Natural killer cell (primary cell): ENCODE measurements at places on chromosomes 2 and 18.

DNA sequence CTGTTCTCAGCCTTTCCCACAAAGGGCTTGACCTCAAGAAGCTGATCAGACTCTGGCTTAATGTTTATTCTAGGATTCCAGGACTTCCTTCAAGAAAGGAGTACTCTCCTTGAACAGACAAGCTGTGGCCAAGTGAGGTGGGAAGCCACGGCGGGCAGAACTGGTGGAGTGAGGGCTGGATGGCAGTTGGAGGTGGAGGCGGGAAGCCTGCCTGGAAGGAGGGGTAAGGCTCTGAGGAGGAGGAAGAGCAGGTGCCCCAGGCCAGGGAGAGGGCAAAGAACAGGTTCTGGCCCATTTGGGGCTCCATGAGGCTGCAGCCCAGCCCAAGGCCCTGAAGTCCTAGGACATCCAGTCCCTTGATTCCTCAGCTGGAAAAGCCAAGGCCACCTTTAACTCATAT lies 143.9 kb downstream of the CYP26B1 start:
- H3K36me3 ChIP-seq: no peaks in the 10 kb centered on the region
- H3K4me1 ChIP-seq: no peaks in the 10 kb centered on the region

GRCh38 chr18:32389858-32390257 lies 80.8 kb downstream of the GAREM1 start:
- no peaks in the 10 kb centered on the region for H3K4me1 ChIP-seq
- no peak overlapping the region for H3K27ac ChIP-seq

DNA sequence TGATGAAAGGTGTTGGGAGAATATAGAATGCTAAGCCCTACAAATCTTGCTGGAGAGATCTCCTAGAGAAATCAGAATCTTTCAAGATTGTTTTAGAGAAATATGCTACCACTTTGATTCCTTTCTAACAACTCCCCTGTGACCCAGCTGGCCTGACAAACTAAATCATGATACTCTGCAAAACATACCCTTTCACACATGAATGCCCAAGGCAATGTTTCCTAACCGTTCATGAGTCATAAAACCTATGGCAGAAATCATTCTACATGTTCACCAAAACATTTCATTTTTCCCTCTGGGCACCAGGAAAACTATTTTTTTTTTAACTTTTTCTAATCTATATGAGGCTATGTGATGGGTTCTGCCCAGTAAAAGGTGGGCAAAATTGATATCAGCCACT lies 77.8 kb upstream of the SETBP1 start:
- H3K4me1 ChIP-seq: no peaks in the 10 kb centered on the region
- H3K36me3 ChIP-seq: no peaks in the 10 kb centered on the region
- no peak for DNase-seq
- H3K27me3 ChIP-seq: no peaks in the 10 kb centered on the region
- no peak overlapping the region for H3K27ac ChIP-seq
- H3K4me3 ChIP-seq: no peak overlapping the region

GRCh38 chr18:60060026-60060425 lies 160.2 kb downstream of the PMAIP1 start:
- no peak overlapping the region for H3K4me3 ChIP-seq
- no peak overlapping the region for H3K27ac ChIP-seq
- no peaks in the 10 kb centered on the region for H3K36me3 ChIP-seq
- no peaks in the 10 kb centered on the region for H3K4me1 ChIP-seq

DNA sequence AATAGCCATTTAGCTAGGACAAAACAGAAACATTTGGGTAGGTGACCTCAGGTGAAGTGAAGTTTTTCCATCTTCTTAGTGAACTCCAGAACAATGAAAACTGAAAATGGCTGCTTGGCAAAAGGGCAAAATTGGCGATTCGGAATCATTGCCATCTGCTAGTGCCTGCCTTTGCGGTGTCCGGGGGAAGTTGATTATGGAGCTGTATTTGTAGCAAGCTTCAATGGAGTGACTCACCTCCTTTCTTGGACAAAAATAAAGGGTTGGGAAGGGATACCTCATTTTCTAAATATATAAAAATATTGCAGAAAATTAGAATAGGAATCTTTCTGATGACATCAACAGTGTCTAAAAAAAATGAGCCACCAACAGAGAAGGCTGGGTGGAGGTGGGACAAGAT lies 460.5 kb downstream of the TGIF1 start:
- H3K27ac ChIP-seq: no peak overlapping the region
- no peak for DNase-seq
- no peaks in the 10 kb centered on the region for H3K4me1 ChIP-seq
- H3K4me3 ChIP-seq: no peak overlapping the region
- H3K27me3 ChIP-seq: no peaks in the 10 kb centered on the region
- H3K36me3 ChIP-seq: no peaks in the 10 kb centered on the region
